Fibroblast of mammary gland (primary cell): ENCODE measurements at places on chromosomes 2 and 18.

DNA sequence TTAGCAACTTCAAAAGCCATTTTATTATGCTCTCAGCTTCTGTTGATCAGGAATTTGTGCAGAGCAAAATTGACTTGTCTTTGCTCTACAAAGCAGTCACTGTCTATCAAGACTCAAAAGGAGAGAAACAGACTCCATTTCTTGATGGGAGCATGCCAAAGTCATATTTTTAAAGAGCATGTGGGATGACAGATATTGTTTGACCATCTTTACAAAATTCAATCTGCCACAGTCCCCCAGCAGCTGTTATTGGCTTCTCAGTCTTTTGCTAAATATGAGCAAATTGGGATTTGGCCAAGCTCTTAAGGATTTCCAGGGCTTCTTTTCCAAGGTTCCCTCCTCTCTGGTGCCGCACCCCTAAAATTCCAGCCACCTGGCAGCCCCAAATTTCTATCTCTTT is 67.9 kb downstream of the TEX51 start:
- DNase-seq = no peak

DNA sequence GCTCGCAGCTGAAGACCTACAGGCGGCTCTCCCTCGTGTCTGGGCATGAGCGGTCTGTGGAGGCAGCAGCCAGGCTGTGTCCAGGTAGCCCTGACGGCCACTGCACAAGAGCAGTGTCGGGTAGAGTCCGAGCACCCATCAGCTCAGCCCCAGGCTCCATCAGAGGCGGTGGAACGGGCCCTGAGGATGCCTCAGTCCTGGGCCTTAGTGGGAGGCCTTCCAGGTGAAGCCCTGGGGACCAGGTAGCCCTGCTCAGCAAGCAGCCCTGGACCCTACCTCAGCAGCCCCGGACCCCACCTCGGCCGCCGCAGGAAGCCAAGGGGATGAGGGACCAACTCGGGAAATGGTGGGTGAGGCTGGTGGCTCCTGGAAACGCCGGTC is 21.3 kb upstream of the KLF11 start:
- DNase-seq = no peak

DNA sequence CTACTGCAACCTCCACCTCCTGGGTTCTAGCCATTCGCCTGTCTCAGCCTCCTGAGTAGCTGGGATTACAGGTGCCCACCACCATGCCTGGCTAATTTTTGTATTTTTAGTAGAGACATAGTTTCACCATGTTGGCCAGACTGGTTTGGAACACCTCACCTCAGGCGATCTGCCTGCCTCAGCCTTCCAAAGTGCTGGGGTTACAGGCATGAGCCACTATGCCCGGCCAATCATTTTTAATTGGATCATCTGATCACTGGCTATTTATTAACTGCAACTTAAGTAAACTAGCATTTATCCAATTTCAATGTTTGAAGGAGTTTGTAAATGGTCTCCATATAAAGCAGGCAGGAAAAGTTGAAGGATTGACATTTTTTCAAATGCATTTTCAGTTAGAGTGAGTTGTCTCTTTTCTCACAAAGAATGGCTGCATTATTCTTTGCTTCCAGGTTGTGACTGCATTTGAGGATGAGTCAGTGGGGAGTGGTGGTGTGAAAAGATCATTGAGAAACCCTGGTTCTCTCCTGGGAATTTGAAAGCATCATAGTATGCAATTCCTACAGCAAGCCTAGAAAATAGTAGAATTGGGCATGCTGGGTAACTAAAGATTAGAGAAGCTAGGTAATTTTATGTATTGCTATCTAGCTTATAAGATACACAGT is 431.1 kb upstream of the ZEB2 start:
- DNase-seq = peak; percentile 97

DNA sequence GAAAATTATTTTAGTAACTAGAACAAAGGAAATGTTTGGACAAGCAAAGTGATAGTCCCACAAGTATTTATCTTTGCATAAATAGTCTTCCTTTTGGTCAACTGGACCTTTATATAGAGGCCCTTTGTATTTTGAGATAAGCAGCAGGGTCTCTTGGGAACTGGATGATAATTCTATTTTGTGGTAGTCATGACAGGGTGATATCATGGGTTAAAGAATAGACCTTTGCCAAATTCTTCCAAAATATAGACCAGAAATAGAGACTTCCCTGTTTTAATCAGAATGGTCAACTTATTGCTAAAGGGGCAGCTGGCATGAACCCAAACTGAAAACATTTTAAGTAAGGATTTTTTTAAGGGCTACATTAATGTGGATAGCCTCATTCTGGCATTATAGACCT is 10.5 kb downstream of the PLEK start:
- DNase-seq = no peak

GRCh38 chr2:29374823-29375222 is 259.6 kb downstream of the CLIP4 start:
- no peak for DNase-seq

GRCh38 chr2:121479882-121480522 is 50.7 kb upstream of the RNU4ATAC start:
- DNase-seq = peak; percentile 36

DNA sequence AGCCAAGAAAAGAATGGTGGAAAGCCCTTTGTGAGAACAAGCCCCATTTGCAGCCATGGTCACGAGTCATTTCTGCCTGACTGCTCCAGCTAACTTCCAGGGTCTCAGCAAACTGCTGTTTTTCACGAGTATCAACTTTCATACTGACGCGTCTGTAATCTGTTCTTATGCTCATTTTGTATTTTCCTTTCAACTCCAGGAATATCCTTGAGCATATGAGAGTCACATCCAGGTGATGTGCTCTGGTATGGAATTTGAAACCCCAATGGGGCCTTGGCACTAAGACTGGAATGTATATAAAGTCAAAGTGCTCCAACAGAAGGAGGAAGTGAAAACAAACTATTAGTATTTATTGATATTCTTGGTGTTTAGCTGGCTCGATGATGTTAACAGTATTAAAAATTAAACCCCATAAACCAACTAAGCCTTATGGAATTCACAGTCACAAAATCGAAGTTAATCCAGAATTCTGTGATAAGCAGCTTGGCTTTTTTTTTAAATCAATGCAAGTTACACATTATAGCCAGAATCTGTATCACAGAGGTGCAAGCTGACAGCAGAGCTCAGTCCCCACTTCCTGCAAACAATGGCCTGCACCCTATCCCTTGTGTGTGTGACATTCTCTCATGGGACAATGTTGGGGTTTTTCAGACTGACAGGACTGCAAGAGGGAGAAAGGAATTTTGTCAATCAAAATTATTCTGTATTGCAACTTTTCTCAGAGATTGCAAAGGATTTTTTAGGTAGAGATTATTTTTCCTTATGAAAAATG is 26.1 kb downstream of the SLC14A1 start:
- DNase-seq = no peak

GRCh38 chr2:9231291-9232165 is 24.9 kb downstream of the ASAP2 start:
- no peak for DNase-seq
